SW 1271 (cell line): ENCODE measurements at places on chromosomes 7 and 10.
A peak's percentile ranks its signal among the peaks of the same experiment; 100 is the strongest.

DNA sequence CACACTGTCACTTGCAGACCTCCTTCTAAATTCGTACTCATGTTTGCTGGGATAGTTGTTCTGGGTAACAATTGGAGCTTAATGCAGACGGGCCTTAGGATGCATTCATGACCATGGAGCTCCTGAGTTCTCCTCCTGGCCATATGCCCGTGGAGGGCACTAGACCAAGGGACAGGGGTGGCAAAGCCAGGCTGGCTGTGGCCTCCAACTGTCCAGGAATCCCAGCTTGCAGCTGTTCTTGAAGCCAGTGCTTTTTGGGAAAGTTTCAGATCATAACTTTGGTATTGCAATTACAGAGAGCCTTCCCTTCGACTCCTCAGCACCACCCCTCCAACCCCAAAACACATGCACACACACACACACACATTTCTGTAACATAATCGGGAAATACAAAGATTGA lies 30.6 kb downstream of the ANTXRL start:
- no peak for DNase-seq

- no peak for DNase-seq
These were observed 139.1 kb downstream of the TFPI2 start for GRCh38 chr7:93751421-93751820.

- DNase-seq = no peak
These were observed 167.0 kb downstream of the SGMS1 start for GRCh38 chr10:50456719-50457118.

GRCh38 chr7:98568891-98569290 lies 48.2 kb upstream of the NPTX2 start:
- DNase-seq = no peak

- DNase-seq = no peak
These were observed 65.6 kb downstream of the RBM33 start for GRCh38 chr7:155710031-155710430.

DNA sequence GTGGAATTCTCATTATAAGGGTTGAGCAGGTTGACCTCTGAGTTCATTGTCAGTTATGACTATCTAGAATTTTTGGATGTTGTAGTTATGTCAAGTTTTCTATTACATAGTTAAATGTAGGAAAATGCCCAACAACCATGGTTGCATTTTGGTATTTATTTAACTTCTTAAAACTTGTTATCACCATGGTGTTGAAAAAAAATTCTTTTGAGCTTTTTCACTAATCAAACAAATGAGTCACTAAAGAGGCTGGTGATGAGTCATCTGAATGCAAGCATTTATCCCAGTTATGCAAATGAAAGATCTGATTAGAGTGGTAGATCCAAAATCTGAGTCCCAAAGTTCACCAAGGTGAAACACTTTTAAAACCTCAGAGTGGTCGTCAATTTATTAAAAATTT lies 624.7 kb upstream of the IGFBP3 start:
- peak; percentile 88 for DNase-seq

- DNase-seq = no peak
These were observed 11.5 kb downstream of the GTF2IRD1 start for GRCh38 chr7:74464931-74465886.

- no peak for DNase-seq
These were observed 198.7 kb upstream of the VSTM2A start for GRCh38 chr7:54343511-54343910.

DNA sequence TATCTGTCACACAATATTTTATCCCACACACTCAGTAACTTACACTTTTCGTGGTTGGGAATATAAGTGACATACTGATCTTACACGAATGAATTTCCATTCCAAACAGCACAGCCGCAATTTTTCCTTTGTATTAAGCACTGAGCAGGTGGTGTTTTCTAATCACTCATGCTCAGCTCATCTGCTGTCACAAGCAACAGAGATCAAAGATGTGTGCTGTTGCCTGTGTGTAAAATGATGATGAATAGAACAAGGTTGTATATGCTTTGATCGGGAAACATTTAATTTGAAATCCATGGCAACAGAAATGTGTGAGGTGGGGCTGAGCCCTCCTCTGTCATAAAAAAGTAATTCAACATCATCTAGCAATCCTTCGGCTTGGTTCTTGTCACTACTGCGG lies 927.7 kb upstream of the MBL2 start:
- no peak for DNase-seq

DNA sequence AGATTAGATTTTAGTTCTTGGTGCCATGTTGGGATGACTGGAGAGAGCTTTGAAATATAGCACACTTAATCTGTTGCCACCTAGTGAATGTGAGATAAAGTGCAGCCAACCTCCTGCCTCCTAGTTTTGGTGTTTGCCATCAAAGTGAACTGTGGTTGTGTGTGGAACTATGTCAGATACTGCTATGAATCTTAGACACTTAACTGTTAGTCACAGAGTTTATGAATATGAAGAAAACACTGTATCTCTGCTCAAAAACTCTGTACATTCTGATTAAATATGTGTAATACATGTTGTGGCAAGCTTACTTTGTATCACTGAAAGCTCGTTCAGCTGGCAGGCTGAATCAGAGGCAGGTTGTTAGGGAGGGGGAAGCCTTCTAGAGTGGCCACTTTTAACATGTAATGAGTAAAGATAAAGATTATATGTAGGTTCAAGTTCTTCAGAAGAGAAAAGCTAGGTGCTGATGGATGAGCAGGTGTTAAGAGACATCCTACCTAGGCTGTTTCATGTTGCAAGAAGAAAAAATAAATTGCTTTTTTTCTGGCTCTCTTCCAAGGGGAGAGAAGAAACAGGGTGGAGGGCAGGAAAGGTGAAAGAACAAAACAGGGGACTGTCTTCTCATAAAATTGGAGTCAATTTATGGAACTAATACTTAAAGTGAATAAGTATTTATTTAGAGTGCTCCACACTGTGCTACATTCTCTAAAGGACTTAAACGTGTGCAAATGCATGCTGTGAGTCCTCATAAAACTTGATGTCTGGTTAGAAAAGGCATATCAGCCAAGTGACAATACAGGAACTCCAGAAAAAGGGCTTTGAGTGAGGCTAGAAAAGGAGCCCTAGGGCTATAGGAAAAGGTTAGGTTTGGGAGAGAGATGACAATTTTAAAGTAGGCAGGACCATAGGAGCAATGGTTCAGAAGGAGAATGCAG lies 14.1 kb upstream of the LAMB1 start:
- peak; percentile 56 for DNase-seq

DNA sequence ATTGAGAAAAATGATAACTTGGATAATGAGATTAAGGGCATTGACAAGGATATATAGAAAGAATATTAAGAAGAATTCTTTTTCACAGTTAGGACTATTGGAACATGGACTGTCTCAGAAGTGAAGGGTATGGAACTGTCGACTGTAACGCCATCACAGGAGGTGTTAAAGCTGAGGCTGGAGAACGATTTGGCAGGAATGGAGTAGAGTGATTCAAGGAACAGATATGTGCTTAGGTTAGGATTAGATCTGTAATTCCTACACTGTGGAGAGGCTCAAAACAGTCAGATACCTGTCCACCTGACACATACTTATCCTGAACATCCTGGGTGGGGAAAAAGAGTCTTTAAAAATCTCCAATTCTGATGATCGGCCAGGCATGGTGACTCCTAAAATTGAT lies 30.9 kb downstream of the RHOBTB1 start:
- no peak for DNase-seq

GRCh38 chr10:94299417-94299816 lies 63.3 kb downstream of the NOC3L start:
- no peak for DNase-seq
